HepG2 (cell line): ENCODE measurements at places on chromosomes 12 and 14.

GRCh38 chr12:107522692-107523477, 162.7 kb upstream of the PWP1 start:
- peak; percentile 20 for DNase-seq

DNA sequence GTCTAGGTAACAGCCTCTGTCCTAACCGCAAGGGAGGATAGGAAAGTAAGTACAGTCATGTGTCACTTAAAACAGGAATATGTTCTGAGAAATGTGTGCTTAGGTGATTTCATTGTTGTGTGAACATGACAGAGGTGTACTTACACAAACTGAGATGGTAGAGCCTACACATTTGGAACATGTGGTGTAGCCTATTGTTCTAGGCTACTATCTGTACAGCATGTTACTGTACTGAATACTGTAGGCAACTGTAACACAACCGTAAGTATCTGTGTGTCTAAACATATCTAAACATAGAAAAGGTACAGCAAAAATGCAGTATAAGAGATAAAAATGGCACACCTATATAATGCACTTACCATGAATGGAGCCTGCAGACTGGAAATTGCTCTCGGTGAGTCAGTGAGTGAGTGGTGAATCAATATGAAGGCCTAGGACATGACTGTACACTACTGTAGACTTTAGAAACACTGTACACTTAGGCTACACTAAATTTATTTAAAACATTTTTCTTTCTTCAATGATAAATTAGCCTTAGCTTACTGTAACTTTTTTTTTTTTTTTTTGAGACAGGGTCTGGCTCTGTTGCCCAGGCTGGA, 13.2 kb upstream of the MDM2 start:
- DNase-seq, result no peak

DNA sequence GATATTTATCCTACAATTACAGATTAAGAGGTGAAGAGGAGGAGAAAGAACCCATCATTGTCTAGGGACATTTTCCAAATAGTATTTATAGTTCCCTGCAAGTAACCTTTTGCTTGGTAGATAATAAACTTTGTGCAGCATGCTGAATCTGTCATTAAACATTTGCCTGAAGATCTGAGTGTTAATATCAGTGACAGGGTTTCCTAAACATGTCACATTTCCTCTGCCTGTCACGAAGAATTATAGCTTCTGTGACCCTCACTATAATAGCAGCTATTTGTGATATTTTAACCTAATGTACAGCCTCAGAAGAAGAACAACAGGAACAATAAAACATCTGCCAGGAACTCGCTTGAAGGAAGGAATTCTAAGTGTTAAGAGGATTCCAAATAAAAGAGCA, 350.3 kb downstream of the GXYLT1 start:
- DNase-seq, result no peak

- DNase-seq, result no peak
Measured at GRCh38 chr12:121634836-121635235, 8.5 kb downstream of the ORAI1 start.

DNA sequence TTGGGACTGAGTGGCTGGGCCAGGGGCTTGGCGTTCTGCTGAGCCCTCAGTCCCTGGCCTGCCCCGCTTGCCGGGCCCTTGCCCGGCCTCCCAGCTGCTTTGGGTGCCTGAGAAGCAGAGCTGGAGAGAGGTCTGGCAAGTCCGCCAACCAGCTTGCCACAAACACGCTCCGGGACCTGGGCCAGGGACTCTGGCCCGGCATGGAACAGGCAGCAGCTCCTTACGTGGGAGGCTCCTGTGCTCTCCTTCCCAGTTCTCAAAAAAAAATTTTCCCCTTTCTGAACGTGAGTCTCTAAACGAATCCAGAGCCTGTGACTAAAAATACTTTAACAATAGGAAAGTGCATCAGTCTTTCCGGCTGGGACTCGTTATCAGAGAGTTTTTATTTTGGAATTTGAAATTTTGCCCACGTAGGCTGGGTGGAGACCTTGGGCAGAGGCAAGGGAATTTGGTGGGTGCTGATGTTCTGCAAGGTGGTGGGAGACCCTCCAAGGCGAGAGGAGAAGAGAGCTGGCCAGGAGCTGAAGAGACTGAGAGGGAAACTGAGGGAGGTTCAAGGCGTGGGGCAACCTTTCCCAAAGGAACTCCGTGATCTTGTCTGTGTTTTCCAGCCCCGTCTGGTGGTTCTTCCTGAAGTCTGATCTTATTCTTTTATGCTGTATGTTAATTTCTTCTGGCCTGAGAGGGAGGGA, 6.8 kb upstream of the NR4A1 start:
- no peak for DNase-seq

GRCh38 chr12:92546259-92546634, 156.5 kb upstream of the PLEKHG7 start:
- DNase-seq, result no peak

DNA sequence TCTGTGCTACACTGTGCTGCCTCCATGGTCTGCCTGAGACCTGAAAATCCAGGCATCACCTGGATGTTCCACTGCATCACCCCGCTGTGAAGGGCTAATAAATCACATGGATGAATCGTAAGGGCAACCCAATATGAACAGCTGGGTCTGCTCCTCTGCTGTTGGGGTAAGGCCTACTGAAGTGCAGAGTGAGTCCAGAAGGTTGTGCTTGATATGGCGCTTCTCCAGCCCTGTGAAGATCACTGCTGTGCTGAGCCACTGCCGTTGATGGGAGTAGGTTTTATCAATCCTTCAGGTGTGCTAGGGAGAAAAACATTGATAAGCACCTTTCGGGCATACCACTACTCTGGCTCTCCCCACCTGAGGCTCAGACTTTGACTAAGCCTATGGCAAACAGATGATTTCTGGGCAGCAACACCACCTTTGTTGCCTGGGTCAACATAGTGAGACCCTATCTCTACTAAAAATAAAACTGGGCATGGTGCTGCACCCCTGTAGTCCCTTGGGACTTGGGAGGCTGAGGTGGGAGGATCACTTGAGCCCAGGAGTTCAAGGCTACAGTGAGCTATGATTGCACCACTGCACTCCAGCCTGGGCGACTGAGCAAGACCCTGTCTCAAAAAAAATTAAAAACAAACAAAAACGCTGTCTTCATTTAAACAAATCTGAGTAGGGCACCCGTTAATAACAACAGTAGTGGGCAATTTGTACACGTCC, 1.7 kb downstream of the ACVRL1 start:
- DNase-seq, result no peak

GRCh38 chr14:68511129-68512047, 281.5 kb downstream of the ZFP36L1 start:
- no peak for DNase-seq

GRCh38 chr12:50597200-50598195, 92.7 kb downstream of the DIP2B start:
- no peak for DNase-seq

DNA sequence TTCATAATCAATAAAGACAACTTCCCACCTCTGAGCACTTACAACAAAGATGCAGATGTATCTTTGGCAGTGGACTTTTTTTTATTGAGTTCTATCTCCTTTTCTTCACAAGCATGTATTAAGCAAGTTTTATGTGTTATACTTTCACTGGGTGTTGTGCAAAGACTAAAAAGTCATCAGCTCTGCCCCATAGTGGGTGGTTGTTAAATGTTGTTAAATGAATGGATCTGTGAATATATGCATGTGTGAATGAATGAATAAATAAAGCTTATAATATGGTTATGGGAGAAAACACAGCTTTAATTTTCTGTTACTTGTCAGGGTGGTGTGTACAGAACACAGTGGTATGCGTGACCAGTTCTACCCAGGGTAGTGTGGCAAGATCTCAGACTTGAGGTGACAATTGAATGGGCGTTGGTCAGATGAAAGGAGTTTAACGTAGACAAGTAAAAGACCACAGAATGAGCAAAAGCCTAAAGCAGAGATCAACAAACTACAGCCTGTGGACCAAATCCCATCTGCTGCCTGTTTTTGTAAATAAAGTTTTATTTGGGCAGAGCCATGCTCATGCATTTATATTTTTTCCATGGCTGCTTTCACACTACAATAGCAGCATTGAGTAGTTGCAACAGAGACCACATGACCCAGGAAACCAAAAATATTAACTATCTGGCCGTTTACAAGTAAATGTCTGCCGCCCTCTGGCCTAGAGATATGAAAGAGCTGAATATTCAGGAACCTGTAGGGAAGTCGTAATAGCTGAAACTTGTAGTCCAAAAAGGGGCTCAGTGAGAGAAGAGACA, 207.4 kb upstream of the EEA1 start:
- DNase-seq, result peak; percentile 35

DNA sequence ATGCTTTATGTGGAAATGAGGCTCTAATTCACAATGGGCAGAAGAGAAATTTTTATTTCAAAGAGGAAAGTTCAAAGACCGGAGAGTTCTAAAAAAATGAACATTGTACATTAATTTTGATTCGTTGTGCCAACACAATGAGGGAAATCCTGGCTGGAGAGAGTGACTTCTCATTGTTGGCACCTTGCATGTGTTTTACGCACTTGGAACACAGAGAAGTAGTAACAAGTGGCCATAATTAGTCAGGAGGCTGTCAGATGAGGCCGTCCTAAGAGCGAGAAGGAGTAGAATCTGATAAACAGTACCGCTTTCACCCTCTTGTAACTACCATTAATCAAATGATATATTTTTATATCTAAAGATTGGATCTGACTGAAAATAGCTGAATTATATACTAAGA, 6.9 kb downstream of the LMO3 start:
- no peak for DNase-seq

- DNase-seq, result no peak
Measured at GRCh38 chr12:115204957-115205754, 521.2 kb upstream of the TBX3 start.
